ENCODE measurements at places on chromosomes 5 and 9. TPM values are rescaled to one million over a fixed set of nuclear protein-coding genes. Genes with fewer than 3 reads are reported as not detected.

DNA sequence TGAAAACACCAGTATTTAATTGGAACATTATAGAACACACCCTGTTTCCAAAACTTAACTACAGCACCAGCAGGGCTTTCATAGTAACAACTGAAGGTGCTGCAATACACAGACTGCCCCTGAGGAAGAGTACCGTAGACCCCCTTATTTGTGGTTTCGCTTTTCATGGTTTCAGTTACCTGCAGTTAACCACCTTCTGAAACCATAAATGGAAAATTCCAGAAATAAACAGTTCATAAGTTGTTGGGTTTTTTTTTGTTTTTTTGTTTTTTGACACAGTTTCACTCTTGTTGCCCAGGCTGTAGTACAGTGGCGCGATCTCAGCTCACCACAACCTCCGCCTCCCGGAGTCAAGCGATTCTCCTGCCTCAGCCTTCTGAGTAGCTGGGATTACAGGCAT lies 9.5 kb upstream of the GLDC start:
- DNase-seq: no peak

DNA sequence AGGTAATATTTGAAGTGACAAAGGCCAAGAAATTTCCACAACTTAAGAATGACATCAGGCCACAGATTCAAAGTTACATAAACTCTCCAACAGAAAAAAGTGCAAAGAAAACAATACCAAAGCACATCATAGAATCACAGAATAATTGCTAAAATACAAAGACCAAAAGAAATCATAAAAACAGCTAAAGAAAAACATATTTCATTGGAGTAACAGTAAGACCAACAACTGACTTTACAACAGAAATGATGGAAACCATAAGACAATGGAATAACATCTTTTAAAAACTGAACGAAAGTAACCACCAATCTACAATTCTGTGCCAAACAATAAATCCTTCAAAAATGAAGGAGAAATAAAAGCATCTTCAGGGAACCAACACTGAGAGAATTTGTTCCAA lies 38.3 kb downstream of the ZDHHC21 start:
- DNase-seq: no peak

- DNase-seq: no peak
Observed at GRCh38 chr5:85647349-85648127, 970.2 kb upstream of the COX7C start.

GRCh38 chr9:113915817-113916434 lies 39.8 kb downstream of the ZNF618 start:
- no peak for DNase-seq

DNA sequence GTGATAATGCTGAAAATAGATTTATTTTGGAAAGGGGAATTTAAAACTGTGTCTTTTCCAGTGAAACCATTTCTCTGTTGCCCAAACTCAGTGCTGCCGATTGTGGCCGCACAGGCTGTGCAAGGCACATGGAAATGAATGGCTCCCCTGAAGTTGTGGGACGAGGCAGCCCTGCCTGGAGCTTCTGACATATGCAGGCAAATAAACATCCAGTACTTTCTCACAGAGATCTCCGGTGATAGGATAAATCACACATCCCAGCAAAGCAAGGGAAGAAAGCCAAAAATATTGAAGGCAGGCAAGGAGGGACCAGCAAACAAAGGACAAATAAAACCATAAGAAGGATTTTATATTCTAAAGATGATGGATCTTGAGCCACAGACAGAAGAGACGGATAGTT lies 464.5 kb downstream of the MTRR start:
- no peak for DNase-seq

DNA sequence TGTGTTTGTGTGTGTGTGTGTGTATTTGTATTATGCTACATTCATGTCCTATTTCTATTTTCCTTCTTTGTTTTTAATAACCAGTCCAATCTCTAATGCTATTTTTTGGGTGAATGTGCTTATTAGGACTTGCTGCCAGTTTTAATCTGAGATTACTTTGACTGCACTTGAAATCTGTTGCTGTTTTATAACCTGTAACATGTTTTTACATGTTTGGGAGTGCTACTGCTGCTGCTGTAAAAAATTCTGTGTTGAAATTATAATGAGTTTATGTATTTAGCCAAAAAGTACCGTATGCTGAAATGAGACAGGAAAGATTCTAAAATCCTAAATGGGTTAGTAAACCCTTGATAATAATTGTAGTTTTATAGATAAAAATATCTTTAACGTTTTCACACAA lies 104.7 kb upstream of the SSBP2 start:
- DNase-seq: no peak

Gene FOXD4L3
- total RNA-seq: 0.49 TPM
